IPS DF 6.9 (cell line): ENCODE measurements at places on chromosomes 6 and 20.

DNA sequence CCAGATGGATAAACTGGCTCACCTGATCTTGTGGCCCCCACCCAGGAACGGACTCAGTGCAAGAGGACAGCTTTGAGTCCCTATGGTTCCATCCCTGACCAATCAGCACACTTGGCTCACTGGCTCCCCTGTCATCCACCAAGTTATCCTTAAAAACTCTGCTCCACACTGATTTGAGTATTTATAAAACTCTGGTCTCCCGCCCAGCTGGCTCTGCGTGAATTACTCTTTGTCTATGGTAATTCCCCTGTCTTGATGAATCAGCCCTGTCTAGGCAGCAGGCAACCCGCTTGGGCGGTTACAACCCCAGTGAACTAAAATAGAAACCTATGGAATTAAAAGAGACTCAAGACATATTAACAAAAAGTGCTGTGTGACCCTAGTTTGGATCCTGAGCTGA is 38.1 kb upstream of the CD83 start:
- H3K27me3 ChIP-seq = no peaks in the 10 kb centered on the region
- DNase-seq = no peak
- H3K36me3 ChIP-seq = no peaks in the 10 kb centered on the region
- H3K4me1 ChIP-seq = no peaks in the 10 kb centered on the region

GRCh38 chr20:8388141-8388540 is 256.1 kb downstream of the PLCB1 start:
- no peak overlapping the region for H3K4me3 ChIP-seq
- no peak for DNase-seq
- no peaks in the 10 kb centered on the region for H3K27me3 ChIP-seq

- no peaks in the 10 kb centered on the region for H3K36me3 ChIP-seq
- no peak for DNase-seq
- H3K4me3 ChIP-seq = no peak overlapping the region
Measured at GRCh38 chr6:7769702-7770101, 43.8 kb downstream of the BMP6 start.

DNA sequence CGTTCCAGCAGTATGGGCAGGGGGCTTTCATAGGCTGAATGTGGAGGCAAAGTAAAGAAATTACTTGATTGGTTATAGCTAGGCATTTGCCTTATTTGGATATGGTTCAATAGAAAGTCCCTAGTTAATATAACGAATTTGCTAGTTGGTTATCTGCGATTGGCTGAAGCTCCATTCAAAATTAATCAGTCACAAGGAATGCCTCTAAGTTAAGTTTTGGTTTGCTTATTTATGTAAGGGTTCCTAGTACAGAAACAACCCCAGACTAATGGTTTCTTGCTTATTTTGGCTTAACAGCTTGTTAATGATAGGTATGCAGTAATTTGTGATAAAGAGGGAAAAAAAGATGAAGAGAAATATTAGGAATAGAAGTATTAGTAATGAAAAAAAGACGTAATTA is 87.5 kb downstream of the JAG1 start:
- H3K36me3 ChIP-seq = no peaks in the 10 kb centered on the region
- H3K27me3 ChIP-seq = no peaks in the 10 kb centered on the region
- H3K27ac ChIP-seq = no peak overlapping the region
- DNase-seq = no peak
- no peak overlapping the region for H3K4me3 ChIP-seq
- no peaks in the 10 kb centered on the region for H3K4me1 ChIP-seq

GRCh38 chr6:137123078-137123477 is 50.4 kb downstream of the IL22RA2 start:
- no peaks in the 10 kb centered on the region for H3K36me3 ChIP-seq
- H3K4me1 ChIP-seq = no peaks in the 10 kb centered on the region
- H3K4me3 ChIP-seq = no peak overlapping the region
- no peaks in the 10 kb centered on the region for H3K27me3 ChIP-seq
- DNase-seq = no peak

DNA sequence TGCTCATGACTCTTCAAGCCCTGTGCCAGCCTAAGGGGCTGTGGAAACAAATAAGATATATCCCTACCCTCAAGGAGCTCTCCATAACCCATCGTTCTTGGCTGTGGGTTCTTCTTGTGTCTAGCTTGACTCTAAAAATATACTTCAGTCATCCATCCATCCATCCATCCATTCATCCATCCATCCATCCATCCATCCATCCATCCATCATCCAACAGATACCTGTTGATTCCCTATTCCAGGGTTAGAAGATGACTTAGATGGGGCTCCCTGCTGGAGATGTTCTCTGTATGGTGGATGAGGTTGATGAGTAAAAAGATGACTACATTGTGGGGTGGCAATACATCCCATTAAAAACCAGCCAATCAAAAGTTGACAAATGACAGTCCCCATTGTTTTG is 23.5 kb downstream of the HCK start:
- no peaks in the 10 kb centered on the region for H3K36me3 ChIP-seq
- H3K27me3 ChIP-seq = no peaks in the 10 kb centered on the region
- no peak overlapping the region for H3K27ac ChIP-seq
- no peak for DNase-seq
- no peaks in the 10 kb centered on the region; the same call in 1 of the 2 replicates for H3K4me1 ChIP-seq
- H3K4me3 ChIP-seq = no peak overlapping the region

- no peak for DNase-seq
- peaks cover 7% of the 10 kb centered on the region for H3K4me1 ChIP-seq
- no peaks in the 10 kb centered on the region for H3K36me3 ChIP-seq
- no peak overlapping the region for H3K27ac ChIP-seq
- H3K27me3 ChIP-seq = no peaks in the 10 kb centered on the region
- no peak overlapping the region for H3K4me3 ChIP-seq
Measured at GRCh38 chr6:111764238-111765175, 108.7 kb downstream of the FYN start.

DNA sequence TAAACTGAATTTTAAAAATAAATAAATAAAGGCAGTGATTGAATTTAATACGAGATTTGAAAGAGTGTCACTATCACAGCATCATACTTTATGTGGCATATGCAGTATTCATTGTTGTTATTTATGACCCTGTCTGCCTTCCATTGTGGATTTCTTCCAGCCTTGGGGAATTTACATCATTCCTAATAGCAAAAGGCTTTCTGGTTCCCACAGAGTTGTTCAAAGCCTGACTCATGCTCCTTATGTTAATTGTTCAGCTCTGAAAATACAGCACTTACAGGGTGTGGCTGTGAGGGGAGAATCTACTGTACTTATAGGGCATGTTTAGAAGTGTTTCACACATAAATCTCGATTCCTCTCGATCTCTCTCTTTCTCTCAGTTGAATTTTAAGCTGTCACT is 54.4 kb downstream of the JAG1 start:
- no peaks in the 10 kb centered on the region for H3K36me3 ChIP-seq
- no peak for DNase-seq
- H3K4me3 ChIP-seq = no peak overlapping the region

DNA sequence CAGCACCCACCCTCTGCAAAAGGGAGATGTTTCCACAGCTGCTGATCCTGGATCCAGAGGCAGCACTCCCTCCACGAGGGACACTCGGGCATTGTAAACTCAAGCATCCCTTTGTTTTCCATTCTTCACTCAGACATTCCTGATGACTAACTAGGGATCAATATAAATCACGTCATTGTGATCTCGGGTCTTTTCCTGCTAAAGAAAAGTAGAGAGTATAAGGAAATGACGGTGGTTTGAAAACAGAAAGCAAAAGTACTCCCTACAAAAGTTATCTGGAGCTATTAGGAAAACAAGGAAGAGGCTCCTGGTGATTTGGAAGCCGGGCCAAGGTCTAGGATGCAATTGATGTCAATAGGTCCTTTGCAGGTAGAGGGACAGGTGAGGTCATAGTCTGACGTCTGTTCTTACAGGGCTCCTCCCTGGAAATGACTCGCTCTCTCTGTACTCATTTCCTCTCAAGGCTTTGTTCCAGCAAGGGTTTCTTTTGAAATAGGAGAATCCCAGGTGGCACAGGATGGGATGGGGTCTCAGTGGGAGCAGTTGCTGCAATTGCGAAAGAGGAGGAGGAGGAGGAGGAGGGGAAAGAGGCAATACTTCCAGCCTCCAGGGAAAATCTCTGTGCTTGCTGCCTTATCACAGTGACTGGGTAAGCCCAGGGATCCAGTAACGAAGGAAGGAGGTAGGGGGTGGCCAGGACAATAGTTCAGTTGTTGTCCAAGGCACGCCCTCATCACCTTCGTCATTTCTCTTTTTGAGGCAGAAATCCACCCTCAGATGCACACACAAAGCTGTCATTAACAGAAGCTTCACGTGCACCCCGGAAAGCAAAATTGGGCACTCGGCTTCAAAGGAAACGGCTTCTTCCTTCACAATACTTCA is 222.8 kb downstream of the LY86 start:
- H3K4me3 ChIP-seq = no peak overlapping the region
- no peak overlapping the region for H3K27ac ChIP-seq
- 0 out of 2 replicates have a peak, but pooled peaks cover 5% of the 10 kb centered on the region for H3K4me1 ChIP-seq
- H3K27me3 ChIP-seq = no peaks in the 10 kb centered on the region
- no peaks in the 10 kb centered on the region for H3K36me3 ChIP-seq

GRCh38 chr6:111824608-111825337 is 48.5 kb downstream of the FYN start:
- H3K27me3 ChIP-seq = no peaks in the 10 kb centered on the region
- no peak overlapping the region for H3K4me3 ChIP-seq
- no peaks in the 10 kb centered on the region for H3K36me3 ChIP-seq
- no peak overlapping the region for H3K27ac ChIP-seq

GRCh38 chr6:39350723-39351505 is 28.4 kb upstream of the KCNK16 start:
- no peaks in the 10 kb centered on the region for H3K36me3 ChIP-seq
- no peaks in the 10 kb centered on the region for H3K27me3 ChIP-seq
- no peak overlapping the region for H3K4me3 ChIP-seq
- H3K4me1 ChIP-seq = no peaks in the 10 kb centered on the region

GRCh38 chr6:126551832-126552231 is 211.9 kb downstream of the CENPW start:
- no peaks in the 10 kb centered on the region for H3K4me1 ChIP-seq
- H3K27ac ChIP-seq = no peak overlapping the region
- no peak for DNase-seq
- no peaks in the 10 kb centered on the region for H3K27me3 ChIP-seq

- no peaks in the 10 kb centered on the region for H3K36me3 ChIP-seq
- peak overlapping the region; percentile 76; the same call in 1 of the 2 replicates for H3K4me3 ChIP-seq
- H3K4me1 ChIP-seq = no peaks in the 10 kb centered on the region
- no peak for DNase-seq
Measured at GRCh38 chr6:42891199-42891722, 11.8 kb downstream of the RPL7L1 start.

DNA sequence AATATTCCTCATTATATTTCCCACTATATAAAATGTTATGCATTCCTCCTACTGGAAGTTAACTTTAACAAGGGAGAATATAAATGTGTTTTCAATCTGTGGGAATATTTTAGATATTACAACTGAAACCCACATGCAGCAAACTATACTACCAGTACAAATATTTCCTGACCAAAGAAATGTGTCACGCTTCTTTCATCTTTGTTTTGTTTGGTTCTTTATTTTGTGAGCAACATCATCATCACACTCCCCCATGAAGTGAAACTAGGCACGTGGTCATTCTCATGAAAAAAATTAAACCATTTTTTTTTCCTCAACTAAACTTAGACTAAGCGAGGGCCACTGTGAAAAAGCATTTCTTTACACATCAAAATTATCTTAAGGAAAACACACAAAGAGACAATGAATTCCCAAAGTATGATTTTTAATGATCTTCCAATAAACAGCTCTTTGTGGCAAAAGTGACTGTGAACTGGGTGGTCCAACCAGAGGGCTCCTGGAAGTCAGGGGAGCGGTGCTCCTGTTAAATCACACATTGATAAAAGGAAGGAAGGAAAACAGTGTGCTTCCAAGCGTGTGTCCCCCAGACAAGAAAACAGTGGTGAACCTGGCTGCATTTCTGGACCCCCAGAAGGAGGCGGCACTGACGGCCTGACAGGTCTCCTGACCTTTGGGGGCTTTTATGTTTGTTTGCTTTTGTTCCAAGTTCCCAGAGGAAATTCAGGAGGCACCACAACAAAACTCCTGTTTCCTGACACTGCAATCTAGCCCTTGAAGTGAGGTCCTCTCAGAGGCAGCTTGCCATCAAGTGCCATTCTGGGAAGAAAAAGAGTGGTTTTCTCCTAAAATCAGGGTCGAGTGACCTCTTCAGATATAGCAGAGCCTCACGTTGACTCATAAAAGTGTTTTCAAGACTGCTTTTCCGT is 166.8 kb upstream of the FOXQ1 start:
- H3K36me3 ChIP-seq = no peaks in the 10 kb centered on the region
- H3K27me3 ChIP-seq = no peaks in the 10 kb centered on the region
- no peak overlapping the region for H3K27ac ChIP-seq
- no peak overlapping the region for H3K4me3 ChIP-seq
- no peaks in the 10 kb centered on the region for H3K4me1 ChIP-seq
- no peak for DNase-seq
